Astrocyte of the spinal cord (primary cell): ENCODE measurements at places on chromosomes 1 and 21.

- no peak for DNase-seq
These were observed 215.3 kb downstream of the SEC16B start for GRCh38 chr1:177754603-177755002.

GRCh38 chr1:115640384-115640783 lies 1.4 kb upstream of the VANGL1 start:
- DNase-seq = no peak

DNA sequence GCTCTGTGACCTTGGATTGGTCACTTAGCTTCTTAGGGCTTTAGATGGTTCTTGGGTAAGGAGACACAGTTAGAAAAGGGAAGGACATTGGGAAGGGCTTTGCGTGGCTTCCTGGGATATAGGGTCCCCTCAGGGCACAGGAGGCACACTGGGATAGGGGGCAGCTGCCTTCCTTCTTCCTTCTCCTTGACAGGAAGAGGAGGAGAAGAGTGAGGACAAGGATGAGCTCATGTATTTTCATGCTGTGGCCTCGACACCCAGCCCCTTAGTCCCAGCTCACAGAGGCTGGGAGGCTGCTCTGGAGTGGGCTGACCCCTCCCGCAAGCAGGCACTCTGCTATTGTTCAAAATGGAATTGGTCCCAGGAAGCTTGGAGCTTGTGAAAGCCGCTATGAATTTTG lies 45.7 kb upstream of the POU3F1 start:
- no peak for DNase-seq

GRCh38 chr1:42259739-42260064 lies 75.3 kb downstream of the FOXJ3 start:
- DNase-seq = no peak

DNA sequence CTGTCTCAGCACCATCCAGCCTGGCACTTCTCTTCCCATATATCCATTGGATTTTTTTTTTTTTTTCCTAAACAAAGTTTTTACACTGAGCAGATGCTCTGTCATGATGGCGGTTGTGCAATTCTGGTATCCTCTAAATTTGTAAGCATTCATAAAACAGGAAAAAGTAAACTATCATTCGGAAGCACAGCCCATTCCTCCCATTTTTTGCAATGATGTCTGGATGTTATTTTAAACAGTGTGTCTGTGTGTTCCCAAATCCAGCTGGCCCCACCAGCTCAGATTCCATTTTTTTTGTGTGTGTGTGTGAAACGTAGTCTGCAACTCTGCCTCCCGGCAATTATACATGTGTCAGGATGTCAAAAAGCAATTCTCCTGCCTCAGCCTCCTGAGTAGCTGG lies 33.5 kb downstream of the PDPN start:
- no peak for DNase-seq

- no peak for DNase-seq
These were observed 172.2 kb upstream of the RRP15 start for GRCh38 chr1:218112862-218113261.

GRCh38 chr1:115068826-115069585 lies 20.3 kb downstream of the TSPAN2 start:
- peak; percentile 73 for DNase-seq

DNA sequence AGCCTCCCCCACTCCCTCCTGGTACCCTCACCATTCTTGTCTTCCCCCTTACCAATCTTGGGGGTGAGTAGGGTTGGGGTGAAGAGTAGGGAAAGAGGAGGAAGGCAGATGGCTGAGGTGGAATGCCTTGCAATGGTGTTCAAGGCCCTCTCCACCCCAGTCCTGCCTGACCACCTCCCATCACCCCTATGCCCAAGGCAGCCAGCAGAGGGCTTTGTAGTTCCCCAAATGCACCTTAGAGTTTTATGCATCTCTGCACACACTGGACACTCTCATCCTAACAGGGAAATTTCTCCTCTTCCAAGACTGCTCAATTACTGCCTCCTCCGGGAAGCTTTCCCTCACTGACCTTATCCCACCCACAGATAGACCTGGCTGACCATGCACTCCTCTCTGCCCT lies 15.4 kb downstream of the KIF17 start:
- peak; percentile 18 for DNase-seq

- DNase-seq = peak; percentile 33
These were observed 42.6 kb downstream of the AHDC1 start for GRCh38 chr1:27561124-27561899.

DNA sequence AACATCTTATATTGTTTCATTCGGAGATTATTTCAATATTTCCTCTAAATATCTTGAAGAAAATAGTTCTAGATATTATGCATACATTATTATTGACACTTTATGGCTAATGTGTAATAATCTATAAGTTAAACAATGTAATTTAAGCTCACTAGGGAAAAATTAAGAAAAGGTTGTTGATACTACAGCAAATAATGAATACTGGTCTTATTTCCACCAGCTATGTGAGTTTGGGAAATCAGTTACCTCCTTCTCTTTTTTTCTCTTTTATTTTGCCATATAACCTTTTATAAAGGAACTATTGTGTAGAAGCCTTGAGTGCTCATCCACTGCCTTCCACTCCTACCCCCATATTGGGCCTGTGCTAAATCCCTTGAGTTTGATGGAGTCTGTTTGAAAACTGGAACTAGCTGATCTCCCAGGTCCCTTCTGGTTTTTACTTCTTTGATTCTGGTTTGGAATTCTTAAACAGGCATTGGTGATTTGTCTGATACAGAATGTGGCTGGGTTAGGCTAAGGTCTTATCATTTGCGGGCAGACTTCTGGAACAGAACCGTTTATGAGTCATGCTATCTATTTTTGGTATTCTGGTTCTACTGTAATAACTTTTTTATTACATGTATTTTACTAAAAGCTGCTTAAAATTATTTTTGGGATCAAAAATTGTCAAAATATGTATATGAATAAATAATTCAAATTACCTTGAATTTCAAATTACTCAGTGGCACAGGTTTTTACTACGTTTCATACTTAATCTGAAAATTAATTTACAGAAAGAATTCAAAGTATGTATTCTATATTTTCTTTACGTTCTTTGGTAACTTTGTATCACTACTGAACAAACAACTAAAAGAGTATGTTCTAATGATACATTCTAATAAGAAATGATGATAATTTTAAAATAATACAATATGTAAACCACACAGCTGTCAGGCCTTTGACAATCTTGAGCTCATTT lies 5.0 kb upstream of the CDC14A start:
- DNase-seq = peak; percentile 14

DNA sequence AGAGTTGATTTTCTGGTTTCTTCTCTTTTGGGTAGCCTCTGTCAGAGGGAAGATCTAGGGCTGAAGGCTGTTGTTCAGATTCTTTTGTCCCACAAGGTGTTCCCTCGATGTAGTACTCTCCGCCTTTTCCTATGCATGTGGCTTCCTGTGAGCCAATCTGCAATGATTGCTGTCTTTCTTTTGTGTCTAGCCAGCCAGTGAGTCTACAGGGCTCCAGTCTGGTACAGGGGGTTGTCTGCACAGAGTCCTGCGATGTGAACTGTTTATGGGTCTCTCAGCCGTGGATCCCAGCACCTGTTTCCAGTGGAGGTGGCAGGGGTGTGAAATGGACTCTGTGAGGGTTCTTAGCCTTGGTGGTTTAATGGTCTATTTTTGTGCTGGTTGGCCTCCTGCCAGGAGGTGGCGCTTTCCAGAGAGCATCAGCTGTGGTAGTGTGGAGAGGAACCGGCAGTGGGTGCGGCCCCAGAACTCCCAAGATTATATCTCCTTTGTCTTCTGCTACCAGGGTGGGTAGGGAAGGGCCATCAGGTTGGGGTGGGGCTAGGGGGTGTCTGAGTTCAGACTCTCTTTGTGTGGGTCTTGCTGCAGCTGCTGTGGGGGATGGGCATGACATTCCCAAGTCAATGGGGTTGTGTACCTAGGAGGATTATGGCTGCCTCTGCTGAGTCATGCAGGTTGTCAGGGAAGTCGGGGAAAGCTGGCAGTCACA lies 81.3 kb upstream of the C21orf91 start:
- DNase-seq = no peak
